Activated CD8-positive, alpha-beta memory T cell treated with anti-CD3 and anti-CD28 coated beads for 1 hour (primary cell): ENCODE measurements at places on chromosomes 2 and 18.

DNA sequence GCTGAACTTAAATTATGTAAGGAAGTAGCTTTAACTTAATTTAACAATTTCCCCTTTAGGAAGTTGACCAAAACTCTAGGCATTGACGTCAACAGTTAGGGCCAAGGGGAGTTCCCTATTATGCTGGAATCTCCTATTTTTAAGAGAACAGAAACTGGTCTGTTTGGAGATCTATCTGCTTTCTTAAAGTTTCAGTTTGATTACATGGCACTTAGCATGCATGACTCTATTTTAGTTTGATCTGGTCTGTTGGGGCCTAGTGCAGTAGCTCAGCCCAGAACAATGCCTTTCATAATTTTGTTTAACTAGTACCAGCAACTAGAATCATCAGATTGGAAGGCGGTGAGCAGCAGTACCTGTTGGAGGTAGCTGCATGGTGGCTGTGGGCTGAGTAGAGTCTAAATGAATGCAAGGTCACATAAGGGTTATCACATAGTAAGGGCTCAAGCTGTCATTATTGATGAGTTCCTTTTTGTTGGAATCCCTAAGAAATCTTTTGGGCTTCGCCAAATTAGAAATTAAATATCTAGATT is 60.5 kb upstream of the ZNG1B start:
- DNase-seq, result no peak

DNA sequence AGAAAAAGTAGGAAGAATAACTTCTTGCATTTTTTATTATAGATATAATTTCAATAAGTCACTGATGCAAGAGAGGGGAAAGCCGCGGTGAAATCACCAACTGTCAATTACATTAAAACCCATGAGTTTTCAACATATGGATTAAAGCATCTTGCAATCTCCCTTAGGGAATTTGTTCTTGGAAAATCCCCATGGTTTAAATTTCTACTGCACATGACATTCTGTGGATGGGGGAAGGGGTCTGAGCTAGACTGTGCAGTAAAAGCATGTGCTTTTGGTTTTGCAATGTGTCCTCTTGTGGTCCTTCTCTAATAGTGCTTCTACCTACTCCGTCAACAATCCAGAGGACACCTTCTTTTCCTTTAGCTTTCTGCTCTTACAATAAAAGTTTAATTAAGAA is 894.0 kb downstream of the DCDC2C start:
- no peak for DNase-seq

GRCh38 chr18:7953095-7953958 is 386.2 kb downstream of the PTPRM start:
- no peak for DNase-seq

DNA sequence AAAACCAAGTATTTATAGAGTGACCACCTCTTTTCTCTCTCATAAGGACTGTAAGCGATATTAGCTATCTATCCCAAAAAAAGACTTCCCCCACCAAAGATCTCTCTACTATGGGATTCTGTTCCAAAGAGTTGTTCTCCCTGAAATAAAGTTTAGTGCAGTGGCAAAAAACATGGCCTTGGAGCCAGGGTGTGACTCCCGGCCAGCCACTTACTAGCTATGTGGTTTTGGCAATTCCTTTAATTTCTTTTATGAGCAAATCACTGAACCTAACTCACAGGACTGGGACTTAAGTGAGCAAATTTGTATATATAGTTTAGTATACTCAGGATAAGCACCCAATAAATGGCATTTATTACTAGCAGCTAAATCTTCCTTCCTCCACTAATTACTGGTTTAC is 42.6 kb downstream of the SESTD1 start:
- no peak for DNase-seq

DNA sequence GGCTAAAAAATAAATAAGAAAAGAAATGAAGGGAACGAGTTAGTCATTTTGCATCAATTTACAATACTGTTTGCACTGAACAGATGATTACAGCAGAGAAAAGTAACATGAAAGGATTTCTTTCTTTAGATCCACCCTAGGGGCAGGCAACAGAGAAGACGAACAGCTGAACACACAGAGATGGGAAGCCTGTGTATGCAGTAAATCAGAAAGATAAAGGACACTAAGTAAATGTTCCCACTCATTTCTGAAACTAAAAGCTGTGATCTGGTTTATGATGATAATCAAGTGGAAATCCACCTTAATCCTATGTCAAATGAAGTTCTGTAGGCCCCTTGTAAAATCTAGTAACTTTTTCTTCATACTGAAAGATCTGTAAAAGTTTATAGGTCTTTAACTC is 54.2 kb downstream of the AKAIN1 start:
- no peak for DNase-seq

- DNase-seq, result no peak
Measured at GRCh38 chr2:120394764-120395163, 48.8 kb downstream of the INHBB start.

DNA sequence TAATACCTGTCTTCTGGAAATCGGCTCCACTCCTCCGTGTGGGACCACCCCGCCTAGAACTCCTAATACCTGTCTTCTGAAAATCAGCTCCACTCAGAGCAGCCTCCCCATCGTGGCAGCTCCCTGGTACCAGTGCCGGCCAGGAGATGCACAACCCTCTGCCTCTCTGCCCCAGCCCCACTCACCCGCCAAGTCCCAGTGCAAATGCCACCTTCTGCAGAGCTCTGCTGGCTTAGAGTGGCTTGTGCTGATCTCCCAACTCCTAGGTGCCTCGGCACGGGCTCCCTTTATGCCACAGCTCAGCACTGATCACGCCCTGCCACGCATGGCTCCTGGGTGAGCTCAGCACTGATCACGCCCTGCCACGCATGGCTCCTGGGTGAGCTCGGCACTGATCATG is 258.5 kb downstream of the HDAC4 start:
- no peak for DNase-seq

DNA sequence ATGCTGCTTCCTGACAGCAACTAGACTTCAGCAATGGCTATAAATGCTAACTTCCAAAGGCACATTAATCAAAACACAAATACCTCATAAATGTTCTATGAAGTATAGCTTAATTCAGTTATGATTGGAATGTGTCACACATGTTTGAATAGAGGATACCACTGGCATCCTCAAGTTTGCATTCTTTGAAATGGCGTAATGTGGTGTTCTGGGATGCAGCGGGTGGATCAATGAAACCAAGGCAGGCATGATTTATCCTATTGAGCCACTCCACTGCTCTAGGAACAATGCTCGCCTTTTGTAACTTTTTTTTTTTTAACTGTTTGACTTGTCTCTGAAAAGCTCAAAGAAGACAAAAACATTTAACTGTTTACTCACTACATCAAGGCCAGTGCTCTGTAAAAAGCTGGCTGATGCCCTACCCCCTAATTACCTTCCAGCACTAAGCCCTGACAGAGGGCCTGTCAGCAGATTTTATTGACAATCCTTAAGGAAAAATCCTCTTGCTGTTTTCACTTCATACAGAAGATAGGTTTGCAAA is 278.8 kb upstream of the SESTD1 start:
- DNase-seq, result no peak

DNA sequence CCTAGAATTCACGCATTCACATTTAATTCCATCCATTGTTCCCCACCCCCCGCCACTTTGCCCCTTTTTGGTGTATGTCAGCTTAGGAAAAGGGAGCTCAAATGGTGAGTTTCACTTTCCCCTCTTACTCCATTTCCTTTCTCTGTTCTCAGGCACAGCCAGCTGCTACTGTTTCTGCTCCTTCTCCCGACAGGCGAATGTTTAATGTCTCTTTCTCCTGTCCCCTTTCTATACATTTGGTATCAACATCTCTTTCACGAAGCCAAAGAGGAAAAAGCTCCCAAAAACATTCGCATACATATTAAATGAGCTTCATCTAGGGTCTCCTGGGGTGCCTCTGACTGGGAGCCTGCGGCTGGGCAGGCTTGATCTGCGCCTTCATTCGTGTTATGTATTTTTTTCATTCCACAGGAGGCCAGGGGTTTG is 124.2 kb upstream of the SATB2 start:
- DNase-seq, result no peak

DNA sequence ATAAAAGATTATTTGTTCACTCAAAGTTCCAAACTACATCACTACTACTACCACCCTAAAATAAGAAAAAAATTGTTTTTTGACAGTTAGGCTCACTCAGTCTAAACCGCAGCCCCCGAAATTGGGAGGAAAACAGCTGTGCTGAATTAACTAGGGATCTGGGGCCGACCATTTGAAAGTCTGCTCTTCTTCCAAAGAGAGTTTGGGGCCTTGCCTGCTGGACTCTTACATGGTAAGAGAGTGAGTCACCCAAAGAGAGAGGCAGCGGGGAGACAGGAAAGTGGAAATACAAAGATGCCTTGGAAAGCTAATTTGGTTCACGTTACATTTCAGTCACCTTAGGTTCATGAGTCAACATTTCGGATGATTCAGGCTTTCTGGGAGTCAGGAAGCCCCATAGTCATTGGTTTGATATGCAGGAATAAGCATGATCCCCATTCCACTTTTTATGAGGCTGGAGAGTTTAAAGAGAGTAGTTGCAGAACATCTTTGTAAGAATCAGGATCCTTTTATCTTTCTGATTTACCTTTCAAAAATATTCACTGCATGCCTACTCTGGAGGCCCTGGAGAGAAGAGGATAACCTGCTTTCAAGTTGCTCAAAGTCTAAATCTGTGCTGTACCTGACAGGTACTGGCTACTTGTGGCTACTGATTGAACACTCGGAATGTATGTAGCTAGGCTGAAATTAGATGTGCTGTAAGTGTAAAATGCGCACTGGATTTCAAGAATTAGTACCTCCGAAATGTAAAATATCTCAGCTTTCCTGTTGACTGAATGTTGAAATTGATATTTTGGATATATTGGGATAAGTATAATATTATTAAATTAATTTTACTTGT is 995 bp upstream of the RTN4 start:
- no peak for DNase-seq

DNA sequence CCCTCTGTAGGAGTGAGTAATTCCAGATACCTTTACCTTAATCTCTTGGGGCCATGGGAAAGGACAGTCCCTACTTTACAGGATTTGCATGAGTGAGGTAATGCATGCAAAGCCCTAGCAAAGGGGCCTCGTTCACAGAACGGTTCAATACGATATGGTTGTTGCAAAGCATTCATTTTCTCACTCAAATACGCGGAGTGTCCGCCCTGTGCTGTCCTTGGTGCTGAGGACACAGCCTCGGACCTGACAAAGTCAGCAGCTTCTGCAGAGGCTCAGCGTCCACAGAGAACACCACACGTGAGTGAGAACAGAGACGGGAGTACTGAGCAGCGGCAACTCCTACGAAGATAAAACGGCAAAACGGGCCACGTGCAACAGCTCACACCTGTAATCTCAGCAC is 125.7 kb downstream of the EIPR1 start:
- no peak for DNase-seq

DNA sequence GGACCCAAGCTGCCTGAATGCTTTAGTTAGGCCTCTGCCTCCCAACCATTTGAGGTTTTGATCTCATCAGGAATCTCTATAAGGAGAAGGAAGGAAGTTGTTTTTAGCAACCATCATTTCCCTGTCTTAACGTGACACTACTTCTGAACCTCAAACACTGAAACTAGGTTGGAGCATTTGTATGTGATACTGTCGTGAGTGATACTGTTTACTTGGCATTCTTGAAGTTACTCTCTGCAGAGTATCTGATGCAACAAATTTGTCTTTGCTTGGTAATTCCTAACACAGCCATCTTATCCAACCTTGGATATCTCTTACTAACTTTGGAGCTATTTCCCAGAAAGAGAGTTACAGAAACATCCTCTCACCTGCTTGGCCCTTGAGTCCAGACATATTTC is 22.1 kb downstream of the TTLL4 start:
- no peak for DNase-seq
